AG09319 (cell line): ENCODE measurements at places on chromosomes 16 and 17.

DNA sequence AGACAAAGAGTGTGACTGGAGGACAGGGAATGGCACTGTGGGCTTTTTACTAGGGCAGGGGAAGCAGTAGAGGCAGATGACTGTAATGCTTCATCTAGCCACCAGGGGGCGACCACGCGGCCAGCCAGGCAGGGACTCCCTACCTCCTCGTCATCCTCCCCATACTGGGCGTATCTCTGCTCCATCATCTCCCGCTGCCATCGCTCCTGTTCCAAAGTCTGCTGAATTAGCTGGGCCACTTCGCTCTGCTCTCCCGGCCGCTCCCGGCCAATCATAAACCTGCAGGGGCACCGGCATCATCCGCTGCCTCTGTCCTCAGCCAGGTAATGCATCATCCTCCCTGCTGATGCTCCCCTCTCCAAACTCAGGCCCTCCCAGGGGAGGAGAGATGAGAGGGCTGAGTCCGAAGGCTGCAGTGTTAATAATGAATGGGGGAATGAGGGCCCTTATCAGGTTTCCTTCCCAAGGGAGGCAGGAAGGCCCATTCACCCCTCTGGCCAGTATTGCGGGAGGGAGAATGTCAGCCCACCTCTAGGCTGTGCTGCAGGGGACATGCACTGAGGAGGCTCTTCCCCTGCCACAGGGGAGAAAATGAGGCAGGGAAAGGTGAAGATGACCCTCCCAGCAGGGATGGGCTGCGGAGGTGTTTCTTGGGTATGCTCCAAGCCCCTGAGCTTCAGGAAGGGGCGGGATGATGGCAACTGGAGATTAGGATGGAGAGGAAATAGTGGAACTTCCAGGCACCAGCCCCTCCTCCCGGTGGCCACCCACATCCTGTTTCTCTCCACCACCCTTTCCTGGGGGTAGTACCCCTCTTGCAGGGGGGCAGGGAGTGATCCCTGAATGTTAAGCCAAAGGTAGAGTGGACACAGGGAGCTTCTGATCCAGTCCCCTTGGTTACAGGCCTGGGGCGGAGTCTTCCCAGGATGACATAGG is 10.3 kb upstream of the SAMD14 start:
- DNase-seq = no peak

DNA sequence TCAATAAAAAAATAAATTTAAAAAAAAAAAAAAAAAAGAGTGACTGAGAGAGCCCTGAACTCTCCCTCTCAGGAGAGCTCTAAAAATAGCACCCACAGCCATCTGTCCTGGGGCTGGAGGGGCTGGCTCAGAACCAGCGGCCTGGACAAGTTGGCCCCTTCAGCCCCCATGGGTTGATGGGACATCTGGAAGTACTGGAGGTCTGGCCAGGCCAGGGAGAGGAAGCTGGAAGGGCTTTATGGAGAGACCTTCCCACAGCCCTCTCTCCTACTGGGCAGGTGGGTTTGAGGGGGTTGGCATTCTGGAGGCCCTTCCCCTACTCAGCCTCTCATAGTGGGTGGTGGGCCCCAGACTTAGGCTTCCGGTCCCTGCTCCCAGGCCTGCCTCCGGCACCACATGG is 93.7 kb upstream of the TMEM97 start:
- no peak for DNase-seq

- DNase-seq = no peak
Observed at GRCh38 chr16:11816123-11816522, 19.1 kb upstream of the ZC3H7A start.

- DNase-seq = no peak
Observed at GRCh38 chr17:74972107-74972972, at the start of gene HID1. Gene HID1 (minus strand): TSS chr17:74972759. CDS start chr17:74972656, 103 bp downstream.

- DNase-seq = no peak
Observed at GRCh38 chr16:68893710-68894705, 50.7 kb downstream of the TANGO6 start.

- no peak for DNase-seq
Observed at GRCh38 chr17:65243838-65244625, 106.9 kb downstream of the RGS9 start.

DNA sequence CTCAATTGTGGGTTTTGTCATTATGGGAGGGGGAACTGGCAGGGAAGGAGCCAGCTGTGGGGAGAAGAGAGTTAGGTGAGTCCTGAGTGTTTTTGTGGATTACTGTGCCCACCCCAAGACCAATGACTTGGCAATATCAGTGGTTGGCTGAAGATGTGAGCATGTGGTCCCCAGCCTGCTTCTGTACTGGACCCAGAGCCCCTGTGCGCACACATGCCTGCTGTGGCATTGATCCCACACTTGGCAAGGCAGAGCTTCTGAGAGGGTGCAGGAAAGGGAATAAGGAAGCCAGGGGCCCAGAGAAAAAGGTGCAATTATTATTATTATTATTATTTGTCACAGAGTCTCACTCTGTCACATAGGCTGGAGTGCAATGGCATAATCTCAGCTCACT is 1.3 kb downstream of the PRAC1 start:
- no peak for DNase-seq

GRCh38 chr16:50309527-50310307 is 43.4 kb downstream of the ADCY7 start:
- DNase-seq = no peak

DNA sequence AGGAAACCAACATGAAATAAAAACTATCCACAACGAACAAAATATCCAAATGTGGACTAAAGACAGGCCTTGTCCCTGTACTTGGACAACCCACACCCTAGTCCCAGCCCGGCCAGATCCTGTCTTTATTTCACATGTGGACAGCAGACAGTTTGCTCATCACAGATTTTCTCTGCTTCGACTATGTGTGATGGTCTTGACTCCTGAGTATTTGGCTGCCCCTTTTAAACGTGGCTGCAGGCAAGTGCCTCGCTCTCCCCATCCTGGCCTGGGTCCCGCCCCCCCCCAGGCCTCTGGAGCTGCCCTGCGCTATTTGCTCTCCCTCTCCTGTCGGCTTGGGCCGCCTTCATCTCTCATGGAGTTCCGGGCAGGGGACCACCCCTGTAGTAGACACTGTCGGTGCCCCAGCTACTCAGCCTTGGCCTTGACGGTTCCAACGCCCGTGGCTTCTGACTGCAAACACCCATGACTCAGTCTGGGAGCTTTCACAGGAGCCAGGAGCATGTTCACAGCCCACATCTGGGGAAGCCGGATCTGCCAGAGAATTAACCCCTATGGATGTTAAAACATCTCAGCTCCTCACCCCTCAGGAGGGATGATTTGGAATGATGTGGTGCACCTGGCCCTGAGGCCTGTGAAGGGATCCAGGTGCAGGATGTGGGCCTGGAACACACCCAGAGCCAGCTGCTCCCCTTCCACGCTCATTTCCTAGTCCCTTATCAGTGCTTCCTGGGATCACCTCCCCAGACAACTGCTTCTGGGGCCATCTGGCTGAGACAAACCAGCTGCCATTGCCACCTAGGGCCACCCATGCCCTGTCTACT is 229.7 kb upstream of the RPL38 start:
- DNase-seq = no peak

- no peak for DNase-seq
Observed at GRCh38 chr16:76287466-76287865, 10.3 kb downstream of the CNTNAP4 start.

GRCh38 chr17:50863221-50863843 is 2.8 kb downstream of the TOB1 start:
- DNase-seq = no peak

DNA sequence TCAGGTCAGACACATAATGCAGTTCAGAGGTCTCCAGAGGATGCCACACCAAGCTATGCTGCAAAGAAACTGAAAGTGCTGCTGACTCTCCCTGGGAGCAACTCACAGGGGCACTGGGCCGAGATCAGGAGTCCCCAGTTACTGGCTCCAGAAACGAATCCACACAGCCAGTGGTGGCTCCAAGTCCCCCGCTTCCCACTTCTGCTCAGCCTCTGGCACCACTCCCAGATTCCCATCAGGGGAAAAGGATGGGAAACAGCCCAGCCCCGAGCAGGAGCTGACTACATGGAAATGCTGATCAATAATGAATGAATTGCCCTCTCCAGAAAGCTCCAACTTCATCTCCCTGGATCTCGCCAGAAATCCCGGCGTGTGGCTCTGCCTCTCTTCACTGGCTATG is 62.3 kb upstream of the CDH5 start:
- no peak for DNase-seq

DNA sequence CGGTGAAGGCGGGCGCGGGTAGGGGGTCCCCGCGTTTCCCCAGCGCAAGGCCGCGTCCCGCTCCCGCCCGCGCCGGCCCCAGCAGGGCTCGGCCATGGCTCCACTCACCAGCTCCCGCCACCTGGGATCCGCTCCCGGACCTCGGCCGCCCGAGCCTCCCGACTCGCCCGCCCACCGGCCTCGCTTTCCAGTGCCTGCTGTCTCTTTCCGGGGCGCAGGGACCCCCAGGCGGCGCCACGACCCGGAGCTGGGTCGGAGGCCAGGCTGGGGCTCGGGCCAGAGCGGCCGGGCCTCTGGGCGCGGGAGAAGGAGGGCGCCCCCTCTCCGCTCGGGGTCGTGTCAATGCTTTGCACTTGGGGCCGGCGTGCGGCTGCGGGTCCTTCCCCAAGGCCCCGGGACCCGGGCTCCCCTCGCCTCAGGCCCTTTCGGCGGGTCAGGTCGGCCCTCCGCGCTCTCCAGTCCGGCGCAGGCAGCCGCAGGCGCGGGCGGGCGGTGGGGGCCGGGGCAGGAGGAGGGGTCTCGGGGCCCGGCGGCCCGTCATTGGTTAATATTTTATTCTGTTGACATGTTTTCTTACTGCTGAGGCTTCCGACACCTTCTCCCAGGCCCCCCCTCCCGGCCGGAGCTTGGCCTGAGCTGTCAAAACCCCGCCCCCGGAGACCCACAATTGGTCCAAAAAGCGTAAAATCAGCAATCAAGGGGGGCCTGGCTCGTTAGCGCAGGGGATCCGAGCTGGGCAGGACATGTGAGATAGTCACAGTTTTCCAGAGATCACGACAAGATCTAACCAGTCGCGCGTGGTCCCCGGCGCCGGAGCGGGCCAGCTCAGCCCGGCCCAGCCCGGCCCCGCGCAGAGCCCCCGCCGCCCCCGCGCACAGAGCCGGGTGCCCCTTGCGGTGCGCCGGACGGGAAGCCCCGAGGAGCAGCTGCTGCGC is at the start of gene TBX2:
Gene TBX2, plus strand, starts transcription at position 713 of the 935 bp plus-strand sequence. CDS start 334 bp downstream, outside the sequence.
- peak; percentile 98 for DNase-seq

DNA sequence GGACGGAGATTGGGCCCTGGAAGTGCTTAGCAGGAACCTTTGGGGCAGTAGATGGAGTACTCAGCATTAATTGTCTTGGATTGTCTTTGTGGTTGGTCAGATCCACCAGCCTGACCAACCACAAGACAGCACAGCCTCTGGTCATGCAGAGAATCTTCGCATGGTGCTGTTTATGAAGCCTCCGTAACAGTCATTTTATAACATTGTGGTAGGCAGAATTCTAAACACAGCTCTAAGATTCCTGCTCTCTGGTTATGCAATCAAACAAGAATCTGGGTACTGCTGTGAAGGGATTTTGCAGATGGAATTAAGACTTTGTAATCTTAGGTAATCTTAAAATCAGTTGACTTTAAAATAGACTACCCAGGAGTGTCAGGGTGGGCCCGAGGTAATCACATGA is 312.2 kb upstream of the GOT2 start:
- no peak for DNase-seq

- no peak for DNase-seq
Observed at GRCh38 chr17:81846743-81847689, 12.2 kb upstream of the PPP1R27 start.

GRCh38 chr17:50297407-50297865 is 23.2 kb downstream of the TMEM92 start:
- peak; percentile 44 for DNase-seq

DNA sequence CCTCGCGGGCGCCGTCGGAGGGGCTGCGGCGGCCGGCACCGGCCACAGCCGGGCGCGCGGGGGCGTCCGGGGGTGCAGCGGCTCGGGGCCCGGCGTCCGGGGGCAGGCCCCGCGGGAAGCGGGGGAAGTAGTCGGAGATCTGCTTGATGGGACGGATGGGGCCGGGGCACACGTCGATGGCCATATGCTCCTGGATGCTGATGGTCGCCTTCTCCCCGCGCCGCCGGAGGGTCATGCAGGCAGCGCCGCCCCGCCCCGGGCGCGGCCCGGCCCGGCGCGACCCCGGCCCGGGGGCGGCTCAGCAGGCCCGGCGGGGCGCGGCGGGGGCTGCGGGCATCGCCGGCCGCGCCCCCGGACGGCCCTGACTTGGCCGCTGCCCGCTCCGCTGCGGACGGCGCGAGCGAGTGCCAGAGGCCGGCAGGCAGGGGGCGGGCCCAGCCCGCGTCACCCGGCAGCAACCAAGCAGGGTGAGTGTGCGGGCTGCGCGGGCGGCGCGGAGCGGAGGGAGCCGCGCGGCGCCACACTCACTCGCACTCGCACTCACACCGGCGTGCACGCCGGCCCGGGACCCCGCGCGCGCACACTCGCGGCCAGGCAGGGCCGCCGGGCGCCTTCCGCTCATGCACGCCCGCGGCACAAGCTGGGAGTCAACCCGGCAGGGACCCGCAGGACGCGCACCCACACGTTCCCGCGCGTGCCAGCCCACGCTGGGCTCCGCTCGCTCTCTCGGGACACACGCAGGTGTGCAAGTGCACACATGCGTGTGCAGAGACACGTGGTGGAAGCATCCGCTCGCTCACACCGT is at the start of gene DOC2B:
Gene DOC2B, minus strand, starts transcription at position 406 of the 805 bp plus-strand sequence. Its CDS starts 171 bp downstream, at position 235.
- DNase-seq = no peak

DNA sequence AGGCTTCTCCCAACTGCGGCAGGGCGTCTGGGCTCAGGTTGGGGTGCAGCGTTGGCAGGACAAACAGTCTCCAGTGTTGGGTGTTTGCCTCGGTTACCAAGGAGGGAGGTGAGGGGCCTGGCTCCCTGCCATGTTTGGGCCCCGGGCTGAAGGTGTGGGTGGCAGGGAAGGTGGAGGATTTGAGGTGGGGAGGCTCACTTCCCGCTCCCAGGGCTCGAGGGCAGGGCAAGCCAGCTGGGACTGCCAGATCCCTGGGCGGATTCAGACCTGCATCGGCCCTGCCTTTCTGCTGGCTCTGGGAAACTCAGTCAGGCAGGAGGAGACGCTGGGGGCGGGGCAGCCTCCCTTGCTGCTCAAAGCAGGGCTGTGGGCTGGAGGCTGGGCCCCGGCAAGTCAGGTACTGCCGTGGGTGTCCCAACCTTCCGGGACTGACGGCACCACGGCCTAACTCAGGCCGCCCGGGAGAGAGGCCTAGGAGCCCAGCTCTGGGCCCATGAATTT is 31.3 kb upstream of the KRT17 start:
- no peak for DNase-seq

- no peak for DNase-seq
Observed at GRCh38 chr16:68342620-68343019, 31.8 kb downstream of the PRMT7 start.

GRCh38 chr16:31876951-31877828 is 3.6 kb downstream of the ZNF267 start:
- DNase-seq = peak; percentile 42
